ENCODE measurements at places on chromosomes 6 and 20.

DNA sequence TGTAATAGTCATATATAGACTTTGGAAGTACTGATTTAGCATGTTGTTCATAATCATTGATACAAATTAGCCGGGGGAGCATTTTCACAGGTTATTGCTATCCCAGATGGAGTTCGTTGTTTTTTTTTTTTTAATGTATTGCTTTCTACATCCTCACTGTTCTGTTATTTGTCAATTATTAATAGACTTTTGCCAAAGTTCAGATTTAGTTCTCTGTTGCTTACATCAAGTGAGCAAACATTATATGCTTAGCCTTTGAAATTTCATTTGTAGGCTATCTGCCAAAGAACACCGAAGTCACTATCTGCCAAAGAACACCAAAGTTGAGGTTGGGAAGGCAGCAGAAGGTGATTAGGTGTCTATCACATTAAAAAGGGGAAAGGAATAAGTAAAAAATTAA is at the start of gene HAO1:
TSS of gene HAO1 (minus strand) at position 118 of the 400 bp plus-strand sequence. CDS start at position 82, 36 bp downstream.
- DNase-seq: no peak

GRCh38 chr20:58268936-58269619 is 40.4 kb upstream of the RAB22A start:
- no peak for DNase-seq

DNA sequence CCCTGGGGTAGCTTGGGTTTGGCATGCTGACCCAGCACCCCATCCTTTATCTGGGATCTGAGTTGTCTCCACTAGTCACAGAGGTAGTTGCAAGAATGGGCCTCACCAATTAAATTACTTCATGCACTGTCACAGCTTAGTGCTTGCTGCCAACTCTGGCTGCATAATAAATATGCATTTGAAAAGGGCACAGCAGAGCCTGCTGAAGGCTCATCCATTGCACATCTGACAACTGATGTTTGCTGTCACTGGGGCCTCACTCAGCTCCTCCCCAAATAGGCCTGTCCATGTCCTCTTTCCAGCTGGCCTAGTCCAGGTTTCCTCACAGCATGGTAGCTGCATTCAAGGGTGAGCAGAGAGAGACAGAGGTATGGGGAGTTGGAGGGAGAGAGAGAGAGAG is 13.3 kb upstream of the NXT1 start:
- no peak for DNase-seq

DNA sequence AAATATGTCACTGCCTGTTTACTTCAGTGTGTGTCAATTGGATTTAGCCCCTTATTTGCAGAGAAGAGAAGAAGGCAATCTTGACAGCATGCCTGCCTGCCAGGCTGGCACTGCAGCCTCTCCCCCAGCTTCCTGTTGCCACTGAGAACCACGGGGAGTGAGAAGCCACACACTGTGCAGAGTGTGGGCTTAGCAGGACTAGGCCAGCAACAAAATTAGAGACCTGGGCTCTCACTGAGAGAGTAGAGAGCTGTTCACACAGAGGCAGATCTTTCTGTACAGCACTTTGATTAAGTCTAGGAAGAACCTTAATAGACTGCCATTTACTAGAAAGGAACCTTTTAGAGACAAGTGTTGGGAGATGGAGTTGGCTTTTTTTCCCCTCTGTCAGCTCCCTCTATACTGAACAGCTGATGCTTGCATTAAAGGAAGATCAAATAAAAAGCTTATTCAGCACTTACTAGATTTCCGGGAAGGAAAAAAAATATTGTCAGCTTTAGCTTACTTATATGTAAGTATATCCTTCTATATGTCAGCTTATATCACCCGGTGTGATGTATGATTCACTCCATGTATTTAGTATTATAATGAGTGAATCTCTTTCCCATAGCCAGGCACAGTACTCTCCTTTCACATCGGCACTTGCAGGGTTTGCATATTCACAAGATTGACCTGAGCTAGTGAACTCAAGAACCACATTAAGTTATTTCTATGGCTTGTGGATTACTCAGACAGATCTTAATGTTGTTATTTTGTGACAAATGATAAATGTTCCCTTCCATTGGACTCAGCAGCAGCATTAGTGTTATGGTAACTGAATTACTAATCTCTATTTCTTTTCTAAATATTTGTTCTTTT is 851.0 kb upstream of the EPHA7 start:
- no peak for DNase-seq

- peak; percentile 34 for DNase-seq
Measured at GRCh38 chr6:116564921-116565872, 6.1 kb upstream of the RWDD1 start.

- DNase-seq: no peak
Measured at GRCh38 chr6:124873066-124873410, 89.2 kb upstream of the RNF217 start.

DNA sequence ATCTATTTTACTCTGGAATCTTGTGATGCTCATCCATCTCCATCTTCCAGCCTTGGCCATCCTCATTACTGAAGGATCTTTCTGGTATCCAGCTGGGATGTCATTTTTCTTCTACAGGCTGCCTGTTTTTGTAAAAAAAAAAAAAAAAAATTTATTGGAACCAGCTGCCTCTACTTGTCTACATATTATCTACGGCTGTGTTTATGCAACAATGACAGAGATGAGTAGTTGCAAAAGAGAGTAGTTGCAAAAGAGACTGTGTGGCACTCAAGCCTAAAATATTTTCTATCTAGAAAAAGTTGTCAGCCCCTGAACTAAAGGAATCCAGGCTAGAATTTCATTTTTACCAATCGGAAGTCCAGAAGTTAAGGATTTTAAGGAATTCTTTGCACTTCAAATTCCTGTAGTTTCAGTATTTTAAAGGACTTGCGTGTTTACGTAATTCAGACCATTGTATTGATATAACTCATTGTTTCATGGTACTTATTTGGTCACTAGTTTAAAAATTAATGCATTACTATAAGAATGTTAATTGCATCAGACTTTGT is 38.6 kb upstream of the PLCG1 start:
- no peak for DNase-seq

DNA sequence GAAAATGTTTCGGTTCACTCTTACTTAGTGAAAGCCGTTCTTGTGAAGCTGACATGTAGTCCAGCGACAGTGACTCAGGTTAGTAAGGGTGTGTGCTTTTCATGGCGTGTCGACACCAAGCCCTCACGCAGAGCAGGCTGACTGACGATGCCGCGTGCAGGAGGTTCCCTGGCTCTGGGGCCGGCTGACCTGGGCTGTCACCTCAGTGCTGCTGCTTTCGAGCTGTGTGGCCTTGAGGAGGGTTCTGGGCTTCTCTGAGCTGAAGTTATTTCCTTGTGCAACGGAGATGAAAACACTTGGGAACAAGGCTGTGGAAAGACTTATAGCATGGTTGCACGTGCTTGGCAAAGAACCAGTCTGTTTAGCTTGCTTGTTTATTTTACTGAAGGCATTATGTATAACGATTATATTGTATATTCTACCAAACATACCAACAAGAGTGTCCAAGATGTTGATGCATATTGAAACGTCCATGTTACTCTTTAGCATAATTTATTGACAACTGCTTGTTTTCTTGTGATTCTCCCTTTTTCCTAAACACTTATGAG is 59.2 kb downstream of the PHACTR3 start:
- DNase-seq: no peak

- DNase-seq: no peak
Measured at GRCh38 chr20:7926767-7927166, 13.5 kb downstream of the HAO1 start.

DNA sequence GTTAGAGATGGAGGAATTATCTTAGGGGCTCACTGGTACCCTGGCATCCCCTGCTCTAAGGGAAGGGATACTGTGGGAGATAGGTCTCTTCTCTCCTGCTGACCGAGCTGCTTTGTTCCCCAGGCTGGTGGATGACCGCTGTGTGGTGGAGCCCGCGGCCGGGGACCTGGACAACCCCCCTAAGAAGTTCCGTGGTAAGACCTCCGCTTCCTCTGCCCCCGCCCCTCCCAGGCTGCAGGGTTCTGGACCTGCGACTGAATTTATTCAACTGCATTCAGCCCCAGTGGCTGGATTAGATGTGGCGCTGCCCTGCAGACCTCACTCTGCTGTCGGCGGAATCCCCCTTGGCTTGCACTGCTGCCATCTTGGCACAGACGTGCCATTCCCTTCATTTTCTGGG is 19.2 kb downstream of the ITPR3 start:
- no peak for DNase-seq

Measured in thymus (tissue), 14 donors.